ENCODE measurements at places on chromosomes 2 and 18.

DNA sequence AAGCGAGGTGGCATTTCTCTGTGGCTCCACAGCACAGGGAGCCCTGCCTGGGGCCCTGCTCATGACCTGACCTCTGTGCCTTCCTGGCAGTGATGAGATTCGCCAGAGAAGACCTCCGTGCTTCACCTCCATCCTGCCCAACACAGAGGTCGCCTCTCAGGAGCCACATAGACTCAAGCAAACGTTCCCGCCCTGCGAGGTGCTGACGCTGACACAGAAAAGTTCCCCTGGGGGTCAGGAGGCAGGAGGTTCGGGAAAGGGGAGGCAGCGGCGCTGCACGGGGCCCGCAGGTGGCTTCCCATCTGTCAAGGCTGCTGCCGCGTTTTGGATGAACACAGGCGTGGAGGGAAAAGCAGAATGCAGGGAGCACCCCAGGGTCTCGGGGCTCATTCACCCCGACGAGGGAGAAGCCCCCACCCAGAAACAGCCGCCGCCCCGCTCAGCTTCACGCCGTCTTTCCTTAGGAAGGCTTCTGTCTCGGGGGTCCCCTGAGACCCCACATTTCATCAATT lies 579.6 kb upstream of the SALL3 start:
- no peak for DNase-seq

GRCh38 chr18:26719896-26720295 lies 145.6 kb downstream of the AQP4 start:
- DNase-seq, result no peak

DNA sequence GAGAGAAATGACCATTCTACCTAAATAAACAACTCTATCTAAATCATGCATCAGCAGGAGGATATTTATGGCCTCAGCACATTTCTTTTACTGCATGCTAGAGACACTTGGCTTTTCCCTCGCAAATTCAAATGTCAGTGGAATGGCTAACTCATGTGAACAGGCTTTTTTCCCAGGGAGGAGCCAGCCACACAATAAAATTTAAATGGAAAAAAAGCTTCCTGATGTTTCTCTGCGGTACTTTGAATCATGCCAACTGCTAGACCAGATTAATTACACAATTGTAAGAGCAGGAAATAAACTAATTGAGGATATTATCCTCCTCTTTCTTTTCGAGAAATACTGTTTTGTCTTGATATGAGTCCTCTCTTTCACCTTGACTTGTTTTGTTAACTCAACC lies 676.3 kb downstream of the IRS1 start:
- DNase-seq, result no peak

DNA sequence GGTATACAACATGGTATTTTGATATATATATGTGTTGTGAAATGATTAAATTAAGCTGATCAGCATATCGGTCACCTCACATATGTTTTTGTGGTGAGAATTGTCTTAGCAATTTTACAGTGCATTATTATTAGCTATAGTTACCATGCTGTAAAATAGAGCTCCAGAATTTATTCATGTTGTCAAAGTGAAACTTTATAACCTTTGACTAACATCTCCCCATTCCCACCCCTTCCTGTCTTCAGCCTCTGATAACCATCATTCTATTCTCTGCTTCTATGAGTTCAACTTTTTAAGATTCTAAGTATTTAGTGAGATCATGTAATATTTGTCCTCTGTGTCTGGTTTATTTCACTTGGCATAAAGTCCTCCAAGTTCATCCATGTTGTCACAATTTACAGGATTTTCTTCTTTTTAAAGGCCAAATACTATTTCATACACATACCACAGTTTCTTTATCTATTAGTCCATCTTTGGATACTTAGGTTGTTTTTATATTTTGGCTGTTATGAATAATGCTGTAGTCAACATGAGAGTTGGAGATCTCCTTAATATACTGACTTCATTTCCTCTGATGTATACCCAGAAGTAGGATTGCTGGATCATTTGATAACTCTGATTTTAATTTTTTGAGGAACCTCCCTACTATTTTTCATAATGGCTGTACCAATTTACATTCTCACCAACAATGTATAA lies 30.3 kb downstream of the NCOA1 start:
- no peak for DNase-seq

GRCh38 chr2:135874777-135875365 lies 1.4 kb downstream of the MCM6 start:
- no peak for DNase-seq

Measured in activated T-cell treated with anti-CD3 and anti-CD28 coated beads for 4 hours (primary cell).